ENCODE measurements at places on chromosomes 7 and 10.

- no peak for DNase-seq
Measured at GRCh38 chr10:61758433-61758832, 95.7 kb downstream of the CABCOCO1 start.

DNA sequence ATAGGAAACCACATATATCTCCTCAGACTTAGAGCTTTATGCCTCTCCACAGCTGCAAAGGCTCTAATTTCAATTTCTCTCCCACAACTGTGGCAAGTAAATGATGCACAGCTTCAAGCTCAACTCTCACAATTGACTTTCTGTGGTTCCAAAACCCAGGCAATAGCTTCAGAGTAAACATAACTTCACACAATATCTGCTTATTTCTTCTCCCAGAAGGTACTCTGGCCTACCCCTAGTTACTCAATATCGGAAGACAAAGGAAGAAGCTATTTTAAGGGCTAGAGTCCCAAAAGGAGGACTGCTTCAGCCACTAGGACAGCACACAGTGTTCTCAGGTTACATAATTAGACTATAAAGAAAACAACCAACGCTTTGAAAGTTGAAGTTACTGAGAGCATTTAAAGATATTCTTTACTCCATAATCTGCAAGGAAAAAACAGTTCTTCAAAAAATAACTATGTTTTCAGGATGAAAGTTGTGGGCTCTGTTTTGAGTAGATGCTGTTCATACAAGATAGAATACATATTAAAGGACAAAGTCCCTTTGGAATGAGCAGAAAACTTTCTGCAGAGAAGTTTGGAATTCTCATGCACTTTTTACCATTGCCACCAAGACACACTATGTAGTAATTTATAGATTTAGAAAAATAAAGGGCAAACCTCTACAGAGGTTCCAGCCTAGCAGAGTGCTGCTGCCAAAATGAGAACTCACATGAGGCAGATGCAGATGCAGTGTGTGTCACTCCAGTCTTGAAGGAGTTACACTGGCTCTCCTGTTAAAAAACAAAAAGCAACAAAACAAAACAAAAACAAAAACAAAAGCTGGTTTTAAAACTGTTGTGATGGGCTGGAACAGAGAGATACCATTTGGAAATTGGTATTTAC lies 81.8 kb downstream of the NT5C2 start:
- DNase-seq, result no peak

- peak; percentile 77 for DNase-seq
Measured at GRCh38 chr10:73908853-73909539, 1.9 kb upstream of the PLAU start.

- no peak for DNase-seq
Measured at GRCh38 chr7:155588468-155588998, 42.2 kb upstream of the CNPY1 start.

- no peak for DNase-seq
Measured at GRCh38 chr7:37921876-37922275, 1.4 kb downstream of the EPDR1 start.

GRCh38 chr7:148437043-148437442 lies 153.5 kb upstream of the C7orf33 start:
- no peak for DNase-seq

DNA sequence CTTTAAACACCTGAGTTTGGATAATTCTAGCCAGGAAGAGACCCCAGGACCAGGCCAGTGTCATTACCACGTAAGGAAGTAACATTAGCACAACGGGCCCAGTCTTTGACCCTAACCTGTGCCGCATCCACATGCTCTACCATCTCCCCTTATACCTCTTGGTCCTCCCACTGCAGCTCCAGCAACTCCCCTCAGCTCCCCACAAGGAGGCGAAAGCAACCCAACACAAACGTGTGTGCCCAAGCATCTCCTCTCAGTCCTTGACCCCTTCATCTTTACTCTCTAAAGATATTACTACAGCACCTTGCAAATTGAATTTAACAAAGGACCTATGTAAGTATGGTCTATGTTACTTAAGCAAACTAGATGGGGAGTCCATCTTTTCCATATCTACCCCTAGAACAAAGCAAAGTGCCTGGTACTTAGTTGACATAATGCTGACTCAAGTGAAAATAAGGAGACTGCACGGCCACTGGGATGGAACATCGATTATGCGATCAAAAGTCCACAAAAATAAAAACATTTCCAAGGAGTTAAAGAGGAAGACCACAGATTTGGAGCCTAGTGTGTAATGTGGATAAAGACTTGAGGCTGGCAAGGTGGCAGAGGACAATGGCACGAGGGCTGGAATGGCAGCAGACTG lies 147.7 kb downstream of the JAZF1 start:
- DNase-seq, result no peak

DNA sequence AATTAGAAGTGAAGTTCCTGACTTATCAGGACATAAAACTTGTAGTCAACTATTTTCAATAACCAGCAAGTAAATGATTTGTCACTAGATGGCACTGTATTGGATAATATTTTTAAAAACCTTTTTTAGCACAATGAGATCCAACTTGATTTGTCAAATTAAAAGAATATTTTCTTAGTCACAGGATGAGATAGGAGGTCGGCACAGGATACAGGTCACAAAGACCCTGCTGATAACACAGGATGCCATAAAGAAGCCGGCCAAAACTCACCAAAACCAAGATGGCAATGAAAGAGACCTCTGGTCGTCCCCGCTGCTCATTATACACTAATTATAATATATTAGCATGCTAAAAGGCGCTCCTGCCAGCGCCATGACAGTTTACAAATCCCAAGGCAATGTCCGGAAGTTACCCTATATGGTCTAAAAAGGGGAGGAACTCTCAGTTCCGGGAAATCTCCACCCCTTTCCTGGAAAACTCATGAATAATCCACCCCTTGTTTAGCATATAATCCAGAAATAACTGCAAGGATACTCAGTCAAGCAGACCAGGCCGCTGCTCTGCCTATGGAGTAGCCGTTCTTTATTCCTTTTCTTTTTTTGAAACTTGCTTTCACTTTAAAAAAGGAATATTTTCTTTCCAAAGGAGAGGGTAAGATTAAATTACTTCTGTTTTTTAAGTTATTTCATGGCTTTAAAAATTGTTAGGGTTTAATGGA lies 255.7 kb upstream of the MKLN1 start:
- DNase-seq, result no peak

DNA sequence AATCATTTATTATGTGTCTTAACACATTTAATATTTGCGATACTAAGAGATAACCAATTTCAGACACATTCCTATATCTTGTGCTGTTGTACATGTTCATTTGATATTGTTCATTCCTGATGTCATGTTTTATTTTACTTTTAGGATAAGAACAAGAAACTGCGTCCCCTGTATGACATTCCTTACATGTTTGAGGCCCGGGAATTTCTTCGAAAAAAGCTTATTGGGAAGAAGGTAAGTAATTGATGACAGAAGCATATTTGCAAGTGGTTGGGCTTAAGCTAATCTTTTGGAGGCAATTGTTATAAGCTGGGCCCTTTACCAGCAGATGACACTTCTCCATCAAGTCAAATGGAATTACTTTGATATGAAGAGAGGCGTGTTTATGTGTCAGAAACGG lies 155.3 kb downstream of the SND1 start:
- no peak for DNase-seq

DNA sequence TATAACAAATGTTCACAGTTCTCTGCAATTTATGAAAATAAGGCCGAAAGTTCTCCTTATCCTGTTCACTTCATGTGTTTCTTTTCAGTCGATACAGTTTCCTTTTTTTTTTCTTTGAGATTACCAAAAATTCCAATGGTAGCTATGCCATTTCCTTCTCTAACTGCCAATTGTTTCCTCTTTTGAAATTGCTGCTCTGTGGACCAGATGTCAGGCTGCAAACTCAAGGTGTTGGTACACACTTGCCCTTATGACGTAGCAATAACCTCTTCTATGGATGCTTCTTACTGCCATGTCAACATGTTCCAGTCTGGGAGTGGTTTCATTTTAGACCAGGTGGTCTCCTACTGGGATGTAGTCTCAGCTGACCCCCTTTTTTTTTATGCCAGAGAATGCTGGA lies 52.9 kb downstream of the CASD1 start:
- no peak for DNase-seq

DNA sequence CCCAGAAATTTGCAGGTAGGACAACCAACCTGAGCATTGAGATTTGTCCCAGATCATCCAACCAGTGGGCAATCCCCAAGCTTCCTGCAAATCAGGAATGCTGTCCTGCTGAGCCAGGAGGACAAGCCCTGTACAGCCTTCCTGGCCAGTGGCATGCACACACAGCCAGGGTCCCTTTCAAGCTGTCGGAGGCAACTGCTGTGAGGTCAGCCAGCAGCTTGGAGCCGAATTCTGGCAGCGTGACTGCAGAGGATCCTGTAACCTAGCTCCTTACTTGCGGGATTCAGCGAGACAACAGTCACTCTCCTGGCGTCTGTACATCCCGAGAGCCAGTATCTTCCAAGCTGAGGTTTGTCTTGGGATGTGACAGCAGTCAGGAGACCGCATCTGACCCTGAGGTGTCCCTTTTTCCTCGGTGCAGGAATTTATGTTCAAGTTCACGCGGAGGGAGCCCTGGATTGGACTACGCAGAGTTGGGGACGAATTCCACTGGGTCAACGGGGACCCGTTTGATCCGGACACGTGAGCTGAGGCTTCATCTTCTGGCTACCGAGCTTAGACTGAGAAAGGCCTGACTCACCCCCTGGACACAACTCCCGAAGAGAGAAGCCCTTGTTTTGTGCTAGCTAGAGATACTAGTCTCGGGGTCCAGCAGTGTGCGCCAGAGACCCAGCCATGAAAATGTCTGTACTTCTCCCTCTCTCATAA lies 18.3 kb downstream of the CLEC2L start:
- DNase-seq, result no peak

GRCh38 chr10:48215486-48216203 lies 58.9 kb downstream of the FRMPD2 start:
- peak; percentile 6 for DNase-seq

- DNase-seq, result no peak
Measured at GRCh38 chr7:105742787-105743186, 133.6 kb downstream of the ATXN7L1 start.

DNA sequence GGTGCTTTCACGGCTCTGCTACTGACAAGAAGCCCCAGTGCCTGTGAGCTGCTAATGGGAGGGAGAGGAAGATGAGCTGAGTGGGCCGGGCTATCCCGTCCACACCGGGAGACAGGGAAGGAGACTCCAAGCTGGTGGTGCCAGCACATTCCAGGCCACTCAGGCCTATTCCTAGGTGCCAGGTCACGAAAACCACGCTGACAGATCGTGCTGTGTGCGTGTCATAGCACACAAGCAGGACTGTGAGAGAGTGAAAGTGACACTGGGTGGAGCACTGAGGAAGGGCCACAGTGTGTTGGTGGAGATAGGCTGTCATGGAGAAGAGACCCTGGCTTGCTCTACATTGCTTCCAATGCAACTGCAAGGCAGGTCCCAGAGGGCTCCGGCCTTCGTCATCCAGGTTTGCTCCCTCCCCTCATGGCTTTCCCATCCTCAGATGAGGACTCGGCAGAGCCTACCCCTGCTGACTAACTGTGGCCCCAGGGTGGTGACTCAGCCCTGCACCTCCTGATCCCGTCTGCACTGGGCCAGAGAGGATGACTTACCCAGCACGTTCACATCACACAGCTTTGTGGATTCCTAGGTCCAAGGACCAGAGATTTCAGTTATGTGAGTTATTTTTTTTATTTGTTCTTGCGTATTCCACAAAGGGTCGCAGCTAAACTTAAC lies 167.3 kb downstream of the EGFR start:
- no peak for DNase-seq

- no peak for DNase-seq
Measured at GRCh38 chr7:66946545-66946944, 25.5 kb downstream of the TMEM248 start.

DNA sequence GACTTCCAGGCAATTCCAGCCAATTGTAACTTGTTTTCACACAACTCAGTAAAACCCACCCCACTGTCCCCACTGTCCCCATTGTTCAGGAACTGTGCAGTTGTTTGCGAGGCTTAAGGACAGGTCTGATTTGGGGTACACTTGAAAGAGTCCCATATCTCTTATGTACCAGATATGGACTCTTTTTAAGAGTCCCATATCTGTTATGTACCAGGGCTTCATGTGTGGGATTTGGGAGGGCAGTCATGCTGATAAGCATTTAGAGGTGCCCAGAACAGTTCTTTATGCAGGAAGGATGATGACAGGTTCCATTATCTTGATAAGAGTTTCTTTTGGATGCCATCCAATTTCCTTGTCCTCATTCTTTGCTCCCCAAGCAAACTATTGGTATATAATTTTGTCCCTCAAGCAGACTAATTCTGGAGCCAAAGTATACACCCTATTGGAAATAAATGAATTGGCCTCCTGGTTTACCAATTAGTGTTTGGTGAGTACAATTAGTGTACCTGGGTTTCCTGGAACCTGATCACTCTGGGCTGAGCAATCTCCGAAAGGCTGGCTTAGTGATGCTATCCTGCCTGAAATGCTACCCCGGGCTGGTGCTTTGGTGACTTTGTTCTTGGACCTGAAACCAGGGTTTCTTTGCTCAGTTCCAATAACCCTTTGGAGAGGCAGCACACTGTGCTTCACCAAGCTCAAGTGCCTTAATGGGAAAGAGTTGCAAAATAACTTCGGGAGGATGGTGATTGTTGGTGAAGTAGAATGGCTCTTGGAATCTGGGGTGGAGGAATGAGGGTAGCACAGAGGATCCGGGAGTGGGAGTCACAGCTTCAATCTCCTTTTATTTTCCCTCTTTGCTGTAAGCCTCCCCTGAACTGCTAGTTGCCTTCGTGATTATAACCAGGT lies 6.2 kb upstream of the DMBT1 start:
- DNase-seq, result no peak

- DNase-seq, result no peak
Measured at GRCh38 chr10:20958225-20958624, 61.1 kb upstream of the NEBL start.

DNA sequence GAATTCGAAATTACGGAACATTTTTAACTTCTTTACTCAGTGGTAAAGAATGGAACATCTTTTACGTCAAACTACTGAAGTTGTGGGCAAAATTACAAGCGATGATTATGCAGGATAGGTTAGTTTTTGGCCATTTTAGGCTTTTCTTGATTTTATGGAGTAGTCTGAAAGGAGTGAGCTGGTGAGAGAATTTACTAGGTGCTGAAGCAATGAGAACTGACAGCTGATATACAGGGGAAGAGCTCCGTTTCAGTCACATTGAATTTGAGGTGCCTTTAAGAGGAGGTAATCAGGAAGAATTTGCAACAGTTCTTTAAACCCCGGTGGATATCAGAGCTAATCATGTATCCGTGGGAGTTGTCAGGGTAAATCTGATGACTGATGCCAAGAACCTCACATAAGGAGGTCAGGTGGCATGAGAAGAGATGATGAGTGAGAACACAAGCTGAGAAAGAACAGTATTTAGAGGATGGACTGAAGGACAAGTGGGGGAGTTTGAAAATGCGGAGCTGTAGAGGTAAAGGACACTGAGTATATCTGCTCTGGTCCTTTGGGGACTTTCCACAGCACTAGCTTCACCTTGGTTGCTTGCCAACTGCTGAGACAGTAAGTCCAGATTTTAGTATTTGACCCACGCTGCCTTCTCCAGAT lies 104.3 kb downstream of the AHR start:
- no peak for DNase-seq

DNA sequence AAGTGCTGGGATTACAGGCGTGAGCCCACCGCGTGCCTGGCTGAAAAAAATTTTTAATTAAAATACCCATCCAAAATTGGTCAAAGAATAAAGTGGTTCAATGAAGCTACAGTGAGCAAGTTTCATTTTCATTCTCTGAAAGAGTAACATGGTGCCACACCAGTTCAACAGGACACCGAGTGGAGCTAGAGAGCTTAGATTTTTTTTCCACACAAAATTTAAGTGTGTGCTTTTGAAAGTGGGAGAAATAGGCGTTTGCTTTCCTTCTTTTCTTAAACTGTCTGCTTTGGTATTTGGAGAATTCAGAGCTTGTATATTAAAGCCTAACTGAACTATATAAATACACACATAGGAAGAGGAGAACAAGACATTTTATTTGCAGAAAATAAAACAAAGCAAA lies 43.4 kb downstream of the BPGM start:
- DNase-seq, result no peak
